ENCODE measurements at places on chromosomes 4 and X.

DNA sequence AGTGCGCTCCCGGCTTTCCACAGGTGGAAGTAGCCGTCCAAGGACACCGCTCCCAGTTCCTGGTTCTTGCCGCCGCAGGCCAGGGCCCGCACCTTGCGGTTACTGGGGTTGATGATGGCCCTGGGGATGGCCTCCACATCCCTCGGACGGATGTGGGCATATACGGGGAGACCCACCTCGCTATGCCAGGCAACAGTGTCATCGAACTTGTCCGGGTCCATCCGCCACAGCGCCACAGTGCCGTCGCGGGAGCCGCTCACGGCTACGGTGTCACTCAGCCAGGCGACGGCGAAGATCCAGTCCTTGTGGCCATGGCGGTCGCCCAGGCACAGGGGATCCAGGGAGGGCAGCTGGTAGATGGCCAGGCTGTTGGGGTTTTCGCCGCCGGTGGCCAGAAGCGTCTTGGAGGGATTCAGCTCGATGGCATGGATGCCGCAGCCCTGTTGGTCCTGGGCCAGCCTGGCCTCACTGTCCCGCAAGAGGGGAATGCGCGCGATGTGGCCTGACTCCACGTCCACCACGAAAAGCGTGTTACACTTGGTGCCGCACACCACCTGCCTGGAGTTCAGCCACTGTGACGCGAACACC, 795 bp downstream of the DCAF12L1 start:
- no peak for DNase-seq

DNA sequence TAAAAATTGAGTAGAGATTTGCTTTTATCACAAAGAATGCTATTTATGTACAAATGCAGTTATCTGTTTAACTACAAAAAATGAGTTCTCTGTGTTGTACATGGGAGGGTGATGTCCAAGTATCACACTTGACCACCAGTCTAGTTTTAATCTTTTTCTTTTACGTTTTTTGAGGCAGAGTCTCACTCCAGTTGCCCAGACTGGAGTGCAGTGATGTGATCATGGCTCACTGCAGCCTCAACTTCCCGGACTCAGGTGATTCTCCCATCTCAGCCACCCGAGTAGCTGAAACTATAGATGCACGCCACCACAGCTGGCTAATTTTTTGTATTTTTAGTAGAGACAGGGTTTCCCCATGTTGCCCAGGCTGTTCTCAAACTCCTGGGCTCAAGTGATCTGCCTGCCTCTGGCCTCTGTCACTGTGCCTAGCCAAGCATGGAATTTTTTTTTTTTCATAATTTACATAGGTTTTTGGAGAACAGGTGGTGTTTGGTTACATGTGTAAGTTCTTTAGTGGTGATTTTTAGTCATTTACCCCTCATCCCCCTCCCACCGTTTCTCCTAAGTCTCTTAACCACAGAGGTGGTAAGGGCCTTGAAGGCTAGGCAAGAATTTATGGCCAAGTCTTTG, 47.9 kb upstream of the RPA4 start:
- DNase-seq = no peak

DNA sequence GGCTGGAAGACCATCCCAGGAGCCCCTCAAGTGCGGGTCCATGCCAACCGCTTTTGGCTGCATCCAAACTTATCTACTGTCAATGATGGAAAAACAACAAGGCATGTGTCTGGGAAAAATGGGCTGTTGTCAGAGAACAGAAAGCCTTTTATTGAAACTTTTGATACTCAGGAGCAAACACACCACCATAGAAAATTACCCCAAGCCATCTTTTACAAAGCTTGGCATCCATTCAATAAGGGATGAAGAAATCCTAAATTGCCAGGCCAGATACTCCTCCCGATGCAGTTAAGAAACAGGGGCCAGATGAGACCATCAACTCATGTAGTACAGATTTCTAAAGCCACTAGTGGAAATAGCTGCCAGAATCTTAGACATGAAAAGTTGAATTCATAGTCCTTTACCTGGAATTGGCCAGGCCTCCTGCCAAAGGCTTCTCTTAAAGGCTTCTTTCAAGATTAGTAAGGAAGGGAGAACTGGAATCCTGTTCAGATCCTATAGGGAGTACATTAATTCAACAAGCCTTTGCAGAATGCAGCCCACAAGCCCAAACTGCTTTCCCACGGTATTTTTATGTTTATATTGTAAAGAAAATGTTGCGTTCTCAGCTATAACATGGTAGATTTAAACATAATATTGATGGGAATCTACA, 145.4 kb upstream of the MAP3K15 start:
- no peak for DNase-seq

DNA sequence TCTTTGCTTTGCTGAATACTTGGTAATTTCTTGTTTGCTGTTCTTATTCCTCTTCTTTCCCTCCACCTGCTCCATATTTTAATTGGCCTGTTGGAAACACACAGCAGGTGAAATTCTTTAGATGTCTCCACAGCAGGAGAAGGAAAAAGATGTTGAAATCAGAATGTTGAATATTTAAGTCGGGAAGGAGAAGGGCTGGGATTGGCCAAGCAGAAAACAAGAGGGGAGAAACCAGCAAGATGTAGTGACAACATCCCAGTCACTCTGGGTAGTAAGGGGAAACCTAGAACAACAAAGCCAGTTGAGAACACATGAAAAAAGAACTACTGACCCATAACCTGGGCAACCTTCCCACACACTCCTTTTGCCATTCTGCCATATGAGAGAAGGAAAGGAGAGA, 37.3 kb upstream of the STAG2 start:
- DNase-seq = no peak
